Activated T-helper 9 cell treated with anti-CD3 and anti-CD28 coated beads, Interleukin-2, amount 50 U/mL, for 16 hours (primary cell): ENCODE measurements at places on chromosomes 1 and 21.

DNA sequence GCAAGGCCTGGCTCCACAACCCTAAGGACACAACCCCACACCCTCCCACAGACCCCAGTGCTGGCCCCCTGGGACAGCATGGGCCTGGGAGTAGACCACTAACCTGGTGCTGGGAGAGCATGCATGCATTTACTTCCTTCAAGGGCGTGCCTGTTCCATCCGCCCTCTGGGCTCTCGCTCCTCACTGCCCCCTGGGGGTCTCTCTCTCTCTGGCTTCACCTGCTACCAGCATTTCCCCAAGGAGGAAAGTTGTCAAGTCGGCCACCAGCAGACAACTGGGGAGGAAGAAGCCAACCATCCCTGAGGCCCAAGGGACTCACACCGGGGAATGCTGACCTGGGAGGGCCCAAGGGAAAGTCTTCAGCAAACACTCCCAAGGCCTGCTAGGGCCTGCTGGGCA lies 6.5 kb downstream of the LRP8 start:
- no peak for DNase-seq

DNA sequence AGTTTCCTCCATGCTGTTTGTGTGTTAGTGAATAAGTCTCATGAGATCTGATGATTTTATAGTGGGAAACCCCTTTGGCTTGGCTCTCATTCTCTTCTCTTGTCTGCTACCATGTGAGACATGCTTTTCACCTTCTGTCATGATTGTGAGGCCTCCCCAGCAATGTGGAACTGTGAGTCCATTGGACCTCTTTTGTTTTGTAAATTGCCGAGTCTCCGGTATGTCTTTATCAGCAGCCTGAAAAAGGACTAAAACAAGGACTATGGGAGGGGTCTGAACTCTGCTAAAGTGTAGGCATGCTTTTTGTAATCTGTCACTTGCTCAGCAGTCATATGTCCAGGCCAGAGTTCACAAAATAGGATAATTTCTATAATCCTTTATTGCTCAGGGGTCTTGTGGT lies 164.0 kb upstream of the SNX7 start:
- no peak for DNase-seq

DNA sequence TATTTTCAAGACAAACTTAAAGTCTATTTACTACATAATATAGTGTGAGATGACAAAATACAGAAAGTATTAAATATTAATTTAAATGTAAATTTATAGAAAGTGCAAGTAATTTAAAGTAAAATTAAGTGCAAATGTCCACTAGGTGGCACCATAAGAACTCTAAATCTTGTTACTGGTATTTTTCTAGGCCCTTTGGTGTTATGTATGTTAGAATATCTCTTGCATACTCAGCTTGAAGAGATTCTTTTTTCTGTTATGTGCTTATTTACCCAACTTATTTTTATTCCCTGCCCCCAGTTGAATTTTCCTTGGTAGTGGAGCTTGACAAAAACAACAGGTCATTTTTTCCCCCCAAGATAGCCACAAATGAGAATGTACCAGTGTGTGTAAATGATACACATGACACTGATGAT lies 71.5 kb downstream of the RPS6KC1 start:
- DNase-seq, result no peak

GRCh38 chr1:154714052-154714623 lies 106.2 kb upstream of the ADAR start:
- no peak for DNase-seq

DNA sequence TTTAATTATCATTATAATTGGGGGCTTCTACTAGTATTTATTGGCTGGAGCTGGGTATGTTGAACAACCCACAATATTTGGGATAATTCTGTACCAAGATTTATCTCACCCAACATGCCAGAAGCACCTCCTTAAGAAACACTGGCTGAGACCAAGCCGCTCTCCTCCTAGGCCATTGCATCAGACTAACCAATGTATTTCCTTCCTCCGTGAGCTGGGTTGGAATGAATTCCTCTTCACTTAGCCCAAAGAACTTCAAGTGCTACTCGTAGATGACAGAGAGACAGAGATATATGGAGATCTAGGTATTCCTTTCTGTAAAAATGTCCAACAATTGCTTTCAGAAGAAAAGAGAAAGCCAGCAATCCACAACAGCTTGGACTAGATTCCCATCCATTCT lies 87.2 kb upstream of the ETS2 start:
- DNase-seq, result no peak

DNA sequence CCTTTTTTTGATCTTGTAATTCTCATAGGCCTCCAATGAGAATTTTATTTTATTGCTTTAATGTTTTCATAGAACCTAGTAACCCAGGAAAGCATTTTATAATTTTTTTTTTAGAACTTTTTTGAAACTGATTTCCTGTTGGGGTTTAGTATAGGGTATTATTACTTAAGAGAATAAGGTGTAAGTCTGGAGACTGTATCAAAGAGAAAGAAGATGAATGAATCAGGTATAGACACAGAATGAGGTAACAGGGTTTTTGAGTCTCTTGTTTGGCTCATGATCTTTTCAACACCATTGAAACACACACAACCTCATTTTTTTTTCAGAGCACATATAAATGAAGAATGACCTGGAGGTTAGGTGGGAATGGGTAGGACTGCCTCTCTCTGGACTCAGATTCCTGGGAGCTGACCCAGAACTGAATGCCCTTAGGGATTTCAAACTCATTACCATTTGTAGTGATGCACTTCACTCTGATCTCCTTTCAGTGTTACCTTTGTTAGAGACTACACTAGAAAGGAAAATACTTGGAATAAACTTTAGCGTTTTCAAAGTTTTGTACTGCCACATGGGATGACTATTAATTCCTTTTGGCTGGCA lies 51.0 kb downstream of the EPB41 start:
- no peak for DNase-seq

DNA sequence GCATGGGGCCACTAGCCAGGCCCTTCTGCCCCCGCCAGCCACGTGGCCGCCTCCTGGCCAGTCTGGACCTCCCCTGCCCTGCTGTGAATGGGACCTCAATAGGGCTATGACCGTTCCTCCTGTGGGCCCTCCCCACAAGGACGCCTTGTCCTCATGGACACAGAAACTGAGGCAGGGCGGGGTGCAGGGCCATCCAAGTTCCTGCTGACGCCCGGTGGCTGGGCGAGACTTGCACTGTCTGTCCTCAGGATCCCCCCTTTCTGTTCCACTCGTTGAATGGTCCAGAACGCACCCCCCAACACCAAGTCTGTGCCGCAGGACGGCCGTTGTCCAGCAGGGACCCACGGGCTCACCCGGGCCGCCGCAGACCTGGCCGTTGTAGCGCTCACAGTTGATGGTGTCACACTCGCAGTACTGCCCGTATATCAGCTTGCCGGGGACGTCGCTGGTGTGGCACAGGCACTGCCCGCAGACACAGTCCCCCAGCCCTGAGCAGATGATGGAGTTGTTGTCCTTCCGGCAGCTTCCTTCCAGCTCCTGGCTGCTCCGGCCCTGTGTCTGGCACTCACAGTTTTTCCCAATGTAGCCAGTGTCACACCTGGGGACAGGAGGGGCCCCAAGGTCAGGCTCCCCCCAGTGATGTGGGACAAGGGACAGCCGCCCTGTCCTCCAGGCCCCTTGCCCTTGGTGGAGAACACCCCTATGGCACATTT lies 16.3 kb upstream of the PTTG1IP start:
- DNase-seq, result no peak

- DNase-seq, result no peak
Measured at GRCh38 chr1:172473302-172473701, 29.4 kb upstream of the PIGC start.

DNA sequence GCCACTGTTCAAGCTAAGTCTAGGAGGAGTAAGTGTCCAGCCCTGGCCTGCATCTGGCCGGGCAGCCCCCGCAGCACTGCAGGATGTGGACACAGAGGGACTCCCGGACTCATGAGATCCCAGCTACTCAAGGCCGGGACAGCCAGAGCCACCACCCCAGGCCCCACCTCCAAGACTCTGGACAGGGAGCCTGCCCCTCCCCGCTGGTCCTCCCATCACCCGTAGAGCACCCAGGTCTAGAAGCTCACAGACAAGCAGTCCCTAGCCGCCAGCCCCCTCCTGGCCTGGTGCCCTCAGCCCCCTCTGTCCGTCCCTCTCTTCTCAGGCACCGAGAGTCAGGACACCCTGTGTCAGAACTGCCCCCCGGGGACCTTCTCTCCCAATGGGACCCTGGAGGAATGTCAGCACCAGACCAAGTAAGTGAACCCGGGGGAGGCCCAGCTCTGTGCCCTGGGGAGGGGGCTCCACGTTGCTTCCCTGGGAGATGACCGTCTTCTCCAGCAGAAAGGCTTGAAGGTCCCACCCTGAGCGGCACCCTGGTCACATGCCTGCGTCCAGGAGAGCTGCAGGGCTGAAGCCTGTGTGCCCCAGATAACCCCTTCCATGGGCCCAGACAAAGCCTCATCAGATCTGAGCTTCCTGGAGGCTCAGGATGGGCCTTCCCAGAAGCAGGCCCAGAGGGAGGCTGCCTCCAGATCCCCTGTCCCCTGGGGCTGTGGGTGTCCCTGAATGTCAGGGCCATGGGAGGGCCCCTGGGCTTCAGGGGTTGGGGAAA lies 4.3 kb downstream of the TNFRSF14 start:
- no peak for DNase-seq

DNA sequence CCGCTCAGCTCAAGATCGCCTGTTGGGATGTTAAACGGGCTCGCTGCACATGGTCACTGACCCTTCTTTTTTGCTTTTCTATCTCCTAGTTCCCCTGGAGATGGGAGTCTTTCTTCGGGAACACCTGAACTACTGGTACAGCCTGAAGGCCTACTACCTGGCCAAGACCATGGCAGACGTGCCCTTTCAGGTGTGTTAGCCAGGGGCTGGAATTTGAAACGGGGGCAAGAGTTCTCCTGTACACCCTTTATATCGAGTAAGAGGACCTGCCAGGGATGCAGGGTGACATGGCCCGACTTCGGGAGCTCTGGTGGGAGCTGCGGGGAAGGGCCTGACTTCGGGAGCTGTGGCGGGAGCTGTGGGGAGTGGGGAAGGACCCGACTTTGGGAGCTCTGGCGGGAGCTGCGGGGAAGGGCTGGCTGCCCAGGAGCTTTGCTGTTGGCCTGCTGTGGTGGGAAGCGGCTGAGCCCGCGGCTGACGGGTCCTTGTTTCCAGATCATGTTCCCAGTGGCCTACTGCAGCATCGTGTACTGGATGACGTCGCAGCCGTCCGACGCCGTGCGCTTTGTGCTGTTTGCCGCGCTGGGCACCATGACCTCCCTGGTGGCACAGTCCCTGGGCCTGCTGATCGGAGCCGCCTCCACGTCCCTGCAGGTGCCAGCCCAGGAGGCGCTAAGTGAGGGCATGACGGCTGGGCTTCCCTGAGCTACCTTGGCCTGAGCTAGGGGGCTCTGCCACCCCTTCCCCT lies 24.0 kb downstream of the TFF3 start:
- no peak for DNase-seq

DNA sequence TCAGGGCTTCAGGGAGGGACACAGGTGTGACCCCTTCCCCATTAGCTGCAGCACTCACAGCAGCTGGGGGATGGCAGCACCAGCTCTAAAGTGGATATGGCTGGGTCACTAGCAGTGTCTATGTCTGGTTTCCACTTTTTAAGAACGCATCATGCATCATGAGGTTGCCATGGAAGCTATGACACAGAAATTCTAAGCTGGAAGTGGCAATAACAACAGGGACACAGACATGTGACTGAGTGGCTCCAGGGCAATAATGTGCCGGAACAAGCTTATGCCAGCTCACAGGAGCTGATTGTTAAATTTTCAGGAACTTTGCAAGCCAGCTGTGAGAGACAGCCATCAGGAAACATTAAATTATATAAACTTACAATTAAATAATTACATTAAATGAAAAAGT lies 51.2 kb upstream of the NFASC start:
- DNase-seq, result no peak

DNA sequence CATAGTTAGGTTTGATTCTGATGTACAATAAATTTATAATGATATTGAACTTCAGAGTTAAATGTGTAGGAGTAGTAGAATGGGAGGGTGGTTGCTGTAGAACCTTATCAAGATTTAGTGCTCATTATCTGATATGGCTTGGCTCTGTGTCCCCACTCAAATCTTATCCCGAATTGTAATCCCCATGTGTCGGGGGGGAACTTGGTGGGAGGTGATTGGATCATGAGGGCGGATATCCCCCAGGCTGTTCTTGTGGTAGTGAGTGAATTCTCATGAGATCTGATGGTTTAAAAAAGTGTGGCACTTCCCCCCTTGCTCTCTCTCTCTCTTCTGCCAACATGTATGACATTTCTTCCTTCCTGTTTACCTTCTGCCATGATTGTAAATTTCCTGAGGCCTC lies 265.5 kb downstream of the GRIK1 start:
- no peak for DNase-seq

DNA sequence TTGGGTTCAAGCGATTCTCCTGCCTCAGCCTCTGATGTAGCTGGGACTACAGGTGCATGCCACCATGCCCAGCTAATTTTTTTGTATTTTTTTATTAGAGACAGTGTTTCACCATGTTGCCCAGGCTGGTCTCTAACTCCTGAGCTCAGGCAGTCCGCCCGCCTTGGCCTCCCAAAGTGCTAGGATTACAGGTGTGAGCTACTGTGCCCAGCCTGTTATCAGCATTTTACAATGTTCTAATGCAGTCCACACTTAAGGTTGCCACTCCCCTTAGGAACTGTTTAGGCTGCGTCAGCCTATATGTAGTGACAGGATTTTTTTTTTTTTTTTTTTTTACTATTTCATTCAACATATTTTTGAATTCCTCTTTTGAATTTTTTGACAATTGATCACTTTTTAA lies 30.2 kb downstream of the AGPAT3 start:
- DNase-seq, result no peak

- no peak for DNase-seq
Measured at GRCh38 chr1:228007801-228008341, 1.1 kb downstream of the WNT3A start.

DNA sequence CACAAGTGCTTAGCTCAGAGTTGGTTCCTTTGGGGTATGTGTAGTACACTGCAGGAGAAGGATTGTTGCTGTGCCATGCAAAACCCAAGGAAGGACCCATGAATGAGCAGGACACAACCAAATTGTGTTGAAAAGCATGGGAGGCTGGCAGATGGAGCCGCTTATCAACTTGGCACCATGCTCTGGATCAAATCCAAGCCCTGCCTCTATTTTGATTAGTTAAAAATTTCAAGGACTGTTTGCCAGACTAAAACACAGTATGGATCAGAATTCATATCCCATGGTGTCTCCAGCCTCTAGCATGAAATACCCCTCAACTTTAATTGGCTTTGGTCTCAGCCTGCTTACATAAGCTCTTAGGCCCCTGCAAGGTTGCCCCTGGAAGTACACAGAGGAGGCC lies 27.8 kb downstream of the CCDC185 start:
- no peak for DNase-seq
